Pancreas (tissue), 10 donors: ENCODE measurements at places on chromosomes 2 and 18.

- no peak overlapping the region for H3K27ac ChIP-seq
- no peaks in the 10 kb centered on the region for H3K4me1 ChIP-seq
- no peaks in the 10 kb centered on the region for H3K36me3 ChIP-seq
- no peak for DNase-seq
- H3K4me3 ChIP-seq = no peak overlapping the region
Measured at GRCh38 chr2:109266998-109267854, 138.2 kb downstream of the SH3RF3 start.

DNA sequence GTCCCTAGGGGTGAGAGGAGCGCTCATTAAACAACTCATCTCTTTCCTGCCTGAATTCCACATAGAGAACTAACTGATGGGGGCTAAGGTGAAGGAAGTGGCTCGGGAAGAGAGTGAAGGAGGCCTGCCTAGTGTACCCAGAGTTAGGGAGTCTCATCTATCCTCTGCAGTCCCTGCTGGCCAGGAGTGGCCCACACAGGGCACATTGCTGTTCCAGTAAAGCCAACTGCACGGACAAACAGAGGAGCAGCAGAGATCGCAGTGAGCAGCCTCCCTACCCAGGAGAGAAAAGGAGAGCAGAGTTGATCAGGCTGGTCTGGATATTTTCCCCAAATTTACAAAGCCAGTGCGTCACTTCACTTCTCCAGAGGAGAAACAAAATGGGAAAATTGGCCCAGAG, 16.9 kb upstream of the FN1 start:
- DNase-seq = no peak
- H3K27me3 ChIP-seq = no peaks in the 10 kb centered on the region
- H3K27ac ChIP-seq = no peak overlapping the region
- no peaks in the 10 kb centered on the region for H3K4me1 ChIP-seq

- H3K4me3 ChIP-seq = no peak overlapping the region
- no peaks in the 10 kb centered on the region for H3K27me3 ChIP-seq
- no peaks in the 10 kb centered on the region for H3K36me3 ChIP-seq
- no peak for DNase-seq
- H3K4me1 ChIP-seq = no peaks in the 10 kb centered on the region
Measured at GRCh38 chr2:148552675-148553331, 91.7 kb upstream of the EPC2 start.

DNA sequence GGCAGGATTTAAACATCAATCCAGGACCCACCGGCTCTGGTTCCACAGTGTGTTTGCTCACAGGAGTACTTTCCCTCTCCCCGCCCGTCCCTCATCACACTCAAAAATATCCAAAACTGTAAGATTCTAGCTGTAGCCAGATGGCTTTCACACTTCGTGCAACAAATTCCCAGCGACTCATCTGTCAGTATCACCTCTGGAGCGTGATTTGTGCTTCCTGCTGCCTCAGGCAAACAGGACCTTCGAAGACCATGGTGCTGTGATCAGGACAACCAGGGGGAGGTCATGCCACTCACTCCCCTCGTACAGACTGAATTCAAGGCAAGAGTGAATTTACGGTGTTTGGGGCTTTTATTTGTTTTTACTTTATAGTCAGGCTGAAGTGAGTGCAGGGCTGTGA, 154.5 kb upstream of the PID1 start:
- DNase-seq = no peak
- H3K27me3 ChIP-seq = no peaks in the 10 kb centered on the region
- no peaks in the 10 kb centered on the region for H3K36me3 ChIP-seq

GRCh38 chr2:106147665-106148064, 46.4 kb downstream of the UXS1 start:
- H3K4me3 ChIP-seq = no peak overlapping the region
- H3K27me3 ChIP-seq = no peaks in the 10 kb centered on the region
- no peak for DNase-seq
- no peaks in the 10 kb centered on the region for H3K4me1 ChIP-seq
- no peaks in the 10 kb centered on the region for H3K36me3 ChIP-seq
